ENCODE measurements at places on chromosomes 5 and 9.

DNA sequence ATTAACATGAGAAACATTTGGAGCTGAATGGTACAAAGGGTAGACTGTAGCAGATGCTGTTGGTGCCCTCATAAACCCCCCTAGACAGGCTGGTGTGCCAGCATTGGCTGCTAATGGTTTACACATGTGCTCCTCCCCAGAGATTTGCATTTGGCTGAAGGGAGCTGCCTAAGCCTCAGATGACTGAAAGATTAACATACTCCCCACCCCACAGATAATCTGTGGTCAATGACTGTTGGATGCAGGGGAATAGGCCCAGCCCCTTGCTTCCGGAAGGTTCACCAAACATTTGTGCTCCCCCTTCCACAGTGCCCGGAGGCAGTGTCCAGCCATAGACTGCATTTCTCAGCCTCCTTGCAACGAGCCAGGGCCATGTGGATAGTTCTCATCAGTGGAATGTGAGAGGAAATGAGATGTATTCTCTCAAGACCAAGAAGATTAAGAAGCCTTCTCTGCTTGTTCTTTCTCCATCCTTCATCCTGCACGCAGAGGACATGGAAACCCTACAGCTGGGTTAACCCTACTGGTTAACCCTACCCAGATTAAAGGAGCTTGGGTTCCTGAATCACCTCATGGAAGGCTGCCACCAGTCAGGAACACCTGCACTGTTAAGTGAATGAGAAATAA is 79.6 kb downstream of the PHAX start:
- DNase-seq, result no peak

- DNase-seq, result peak; percentile 54
Observed at GRCh38 chr9:133707065-133707762, 30.9 kb downstream of the SARDH start.

- peak; percentile 66 for DNase-seq
Observed at GRCh38 chr5:78907255-78907891, 77.7 kb downstream of the ARSB start.

GRCh38 chr9:129868023-129868871 is 33.0 kb downstream of the USP20 start:
- DNase-seq, result no peak

DNA sequence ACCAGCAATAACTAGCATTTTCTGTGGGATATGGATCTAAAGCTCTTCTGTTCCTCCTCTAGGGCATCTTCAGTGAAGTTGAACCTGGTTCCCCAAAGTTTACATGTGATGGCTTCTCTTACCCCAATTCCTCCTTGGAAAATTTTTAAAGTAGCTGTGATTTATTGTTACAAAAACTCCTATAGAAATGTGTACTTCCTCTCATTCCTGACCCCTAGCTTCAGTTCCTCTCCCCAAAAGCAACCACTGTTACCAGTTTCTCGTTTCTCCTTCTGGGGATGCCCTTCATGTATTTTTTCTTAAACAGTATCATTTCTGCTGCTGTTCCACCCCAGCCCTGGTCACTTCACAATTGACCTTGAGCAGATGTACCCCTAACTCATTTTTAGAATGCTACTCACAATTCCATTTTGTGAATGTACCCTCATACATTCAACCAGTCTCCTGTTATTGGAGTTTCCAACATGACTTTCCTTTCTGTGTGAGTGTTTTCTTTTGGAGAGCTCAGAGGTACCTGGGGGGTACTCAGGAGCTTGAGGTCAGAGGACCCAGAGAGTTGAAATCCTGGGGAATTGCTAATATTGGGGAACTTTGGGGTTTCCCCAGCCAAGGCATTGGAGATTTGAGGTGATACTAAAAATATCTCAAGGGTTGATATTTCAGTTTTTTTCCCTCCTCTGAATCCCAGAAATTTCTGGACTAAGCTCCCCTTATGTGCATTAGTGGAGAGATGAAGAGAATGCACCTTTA is 18.6 kb upstream of the GLRX start:
- no peak for DNase-seq

- peak; percentile 8 for DNase-seq
Observed at GRCh38 chr5:176446884-176447590, 1.1 kb upstream of the FAF2 start.

DNA sequence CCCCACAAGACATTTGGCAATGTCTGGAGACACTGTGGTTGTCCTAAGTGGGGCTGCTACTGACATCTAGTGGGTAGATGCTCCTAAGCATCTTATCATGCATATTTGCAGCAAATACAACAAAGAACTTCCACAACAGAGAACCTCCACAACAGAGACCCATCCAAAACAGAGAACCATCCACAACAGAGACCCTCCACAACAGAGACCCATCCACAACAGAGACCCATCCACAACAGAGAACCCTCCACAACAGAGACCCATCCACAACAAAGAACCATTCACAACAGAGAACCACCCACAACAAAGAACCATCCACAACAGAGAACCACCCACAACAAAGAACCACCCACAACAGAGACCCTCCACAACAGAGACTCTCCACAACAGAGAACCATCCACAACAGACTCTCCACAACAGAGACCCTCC is 32.8 kb downstream of the ARPC5L start:
- DNase-seq, result no peak

DNA sequence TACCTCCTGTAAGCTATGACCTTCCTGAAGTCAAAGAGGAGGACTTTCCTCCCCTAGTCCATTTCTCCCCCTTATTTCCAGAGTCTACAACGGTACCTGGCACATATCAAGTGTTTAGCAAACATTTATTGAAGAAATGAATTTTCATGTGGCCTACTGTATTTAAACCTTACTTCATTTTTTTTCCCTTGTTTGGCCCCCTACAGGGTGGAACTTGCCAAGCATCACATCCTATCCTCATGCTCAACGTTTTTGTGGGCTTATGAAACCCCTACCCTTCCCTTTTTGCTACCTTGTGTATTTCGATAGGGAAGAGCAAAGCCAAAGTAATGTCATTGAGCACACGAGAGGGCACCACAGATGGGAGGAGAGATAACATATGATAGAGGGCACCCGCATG is 1857.8 kb upstream of the WWC1 start:
- DNase-seq, result no peak

GRCh38 chr9:113624721-113625120 is 161.2 kb downstream of the RGS3 start:
- DNase-seq, result peak; percentile 59
